ENCODE measurements at places on chromosomes 12 and 14.
A peak's percentile ranks its signal among the peaks of the same experiment; 100 is the strongest.

DNA sequence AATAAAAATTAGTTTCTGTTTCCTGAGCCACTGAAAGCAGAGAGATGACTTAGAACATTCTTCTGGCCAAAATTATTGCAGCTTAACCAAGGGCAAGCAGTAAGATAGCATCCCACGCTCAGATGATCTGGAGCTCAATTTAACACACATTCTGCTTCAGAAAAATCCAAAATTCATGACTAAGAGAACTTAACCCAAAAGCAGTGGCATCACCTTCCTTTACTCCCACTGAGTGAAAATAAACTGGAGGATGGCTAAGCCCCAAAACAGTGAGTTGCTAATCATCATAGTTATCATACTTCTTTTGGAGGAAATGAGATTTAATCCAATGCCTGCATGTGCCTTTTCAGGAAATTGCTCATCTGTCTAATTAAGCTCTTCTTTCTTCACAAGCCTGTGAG, 195.4 kb downstream of the DUSP6 start:
- no peak for DNase-seq

DNA sequence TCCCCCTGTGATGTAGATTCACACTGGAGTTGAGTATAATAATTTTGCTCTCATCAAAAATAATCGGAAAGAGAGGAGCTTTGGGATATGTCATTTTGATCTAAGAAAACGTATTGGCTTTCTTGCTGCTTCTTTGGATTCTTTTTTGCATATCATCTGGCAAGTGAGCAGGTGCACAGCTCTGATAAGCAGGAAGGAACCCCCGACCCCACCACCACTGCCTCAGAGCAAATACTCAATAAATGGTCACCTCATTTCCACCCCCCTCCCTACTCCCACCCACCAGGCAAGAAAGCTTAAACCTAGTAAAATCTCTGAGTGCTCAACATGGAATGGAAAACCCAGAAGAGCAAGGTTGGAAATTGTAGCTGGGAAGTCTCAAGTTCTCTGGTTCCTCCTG, 49.4 kb downstream of the IFNG-AS1 start:
- DNase-seq = no peak

GRCh38 chr12:50174971-50175715, 8.0 kb upstream of the CERS5 start:
- DNase-seq = no peak

GRCh38 chr14:94636744-94637412, 24.7 kb downstream of the SERPINA3 start:
- DNase-seq = no peak

- no peak for DNase-seq
These were observed 42.3 kb downstream of the ARMH4 start for GRCh38 chr14:58109744-58110143.

GRCh38 chr12:120874547-120875245, 29.5 kb downstream of the SPPL3 start:
- DNase-seq = no peak

- no peak for DNase-seq
These were observed 9.5 kb downstream of the OR10AD1 start for GRCh38 chr12:48193623-48194022.

DNA sequence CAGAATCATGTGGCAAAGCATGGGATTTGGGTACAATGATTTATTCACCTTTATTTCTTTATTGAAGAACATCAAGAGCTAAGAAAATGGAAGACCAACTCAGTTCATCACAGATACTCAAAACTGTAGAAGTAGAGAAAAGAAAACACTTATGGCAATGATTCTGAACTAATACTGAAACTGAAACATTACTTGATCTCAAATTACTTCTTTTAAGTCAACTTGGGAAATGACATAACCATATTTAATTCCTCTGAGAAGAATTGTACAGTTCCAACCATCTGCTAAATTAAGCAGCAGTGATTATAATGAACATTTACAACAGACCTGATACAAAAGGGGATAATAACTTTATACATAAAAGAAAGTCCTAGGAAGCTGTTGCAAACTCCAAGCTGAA, 466.5 kb downstream of the TMTC2 start:
- no peak for DNase-seq

DNA sequence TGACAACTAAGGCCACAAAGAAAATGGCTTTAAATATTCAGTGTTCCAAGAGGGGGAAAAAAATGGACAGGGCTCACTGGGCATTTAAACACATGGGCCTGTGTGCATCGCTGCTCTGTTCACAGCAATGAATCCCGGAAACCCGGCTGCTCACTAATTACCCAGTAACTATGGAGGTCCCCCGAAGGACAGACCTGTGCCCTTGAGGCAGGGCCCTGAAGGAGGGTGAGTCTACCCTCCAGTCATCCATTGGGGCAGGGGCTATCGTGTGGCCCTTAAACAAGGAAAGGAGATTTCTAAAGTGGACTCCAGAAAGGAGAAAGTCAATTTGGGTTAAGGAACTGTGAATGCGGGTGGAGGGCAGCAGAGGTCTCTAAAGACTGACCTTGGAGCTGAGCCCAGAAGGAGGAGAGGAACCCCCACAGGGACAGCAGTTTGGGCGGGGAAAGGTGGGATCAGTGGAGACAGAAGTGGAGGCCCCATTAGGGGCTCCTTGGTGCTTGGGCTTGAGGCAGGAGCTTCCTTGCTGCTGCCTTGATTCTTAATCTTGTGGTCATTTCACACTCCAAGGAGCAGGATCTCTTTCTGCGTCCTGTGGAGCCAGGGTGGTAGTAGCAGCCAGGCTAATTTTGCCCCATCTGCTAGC, 1.4 kb upstream of the CLMN start:
- no peak for DNase-seq

DNA sequence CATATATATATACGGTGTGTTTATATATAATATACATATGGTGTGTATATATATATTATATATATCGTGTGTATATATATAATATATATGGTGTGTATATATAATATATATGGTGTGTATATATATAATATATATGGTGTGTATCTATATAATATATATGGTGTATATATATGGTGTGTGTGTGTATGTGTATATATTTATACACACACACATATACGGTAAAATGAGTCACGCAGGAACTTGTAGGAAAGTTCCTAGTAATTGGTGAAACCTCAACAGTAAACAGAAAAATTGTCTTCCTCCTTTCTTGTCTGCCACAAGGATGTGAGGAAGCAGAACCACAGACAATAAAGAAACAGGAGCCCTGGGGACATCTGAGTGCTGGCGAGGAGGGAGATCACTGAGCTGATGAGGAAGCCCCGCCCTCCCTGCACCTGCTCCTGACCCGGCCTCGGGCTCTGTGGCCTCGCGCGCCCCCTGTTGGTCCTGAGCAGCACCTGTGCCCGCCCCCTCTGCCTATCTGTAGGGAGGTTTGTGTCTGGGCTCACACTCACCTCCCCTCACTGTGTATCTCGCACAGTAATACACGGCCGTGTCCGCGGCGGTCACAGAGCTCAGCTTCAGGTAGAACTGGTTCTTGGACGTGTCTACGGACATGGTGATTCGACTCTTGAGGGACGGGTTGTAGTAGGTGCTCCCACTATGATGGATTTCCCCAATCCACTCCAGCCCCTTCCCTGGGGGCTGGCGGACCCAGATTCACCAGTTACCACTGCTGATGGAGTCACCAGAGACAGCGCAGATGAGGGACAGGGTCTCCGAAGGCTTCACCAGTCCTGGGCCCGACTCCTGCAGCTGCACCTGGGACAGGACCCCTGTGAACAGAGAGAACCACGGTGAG, 1079.4 kb downstream of the TMEM121 start:
- DNase-seq = peak; percentile 63

DNA sequence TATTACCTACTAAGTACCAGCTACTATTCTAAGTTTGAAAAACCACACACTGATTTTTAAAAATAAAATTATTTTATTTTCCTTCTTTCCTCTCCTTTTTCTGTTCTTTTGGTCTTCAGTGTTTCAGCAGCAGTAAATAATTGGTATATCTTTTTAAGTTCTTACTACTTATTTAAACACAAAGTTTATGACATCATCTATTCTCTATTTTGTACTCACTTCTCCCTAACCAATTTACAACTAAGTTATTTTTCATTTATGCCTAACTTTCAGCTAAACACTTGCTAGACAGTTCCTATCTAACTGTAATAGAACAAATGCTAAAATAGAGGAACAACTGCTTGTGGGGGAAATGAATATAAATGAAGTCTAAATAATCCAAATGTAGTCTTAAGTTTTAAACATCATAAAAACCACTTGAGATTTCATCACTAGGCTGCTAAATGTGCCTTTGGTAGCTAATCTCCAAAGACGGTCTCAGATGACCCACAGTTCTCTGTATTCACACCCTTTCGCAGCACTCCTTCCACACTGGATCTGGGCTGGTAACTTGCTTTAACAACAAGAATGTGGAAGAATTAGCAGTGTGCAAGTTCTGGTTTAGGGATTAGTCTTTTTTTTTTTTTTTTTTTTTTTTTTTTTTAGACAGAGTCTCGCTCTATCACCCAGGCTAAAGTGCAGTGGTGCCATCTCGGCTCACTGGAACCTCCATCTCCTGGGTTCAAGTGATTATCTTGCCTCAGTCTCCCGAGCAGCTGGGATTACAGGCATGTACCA, 41.0 kb downstream of the TFCP2 start:
- no peak for DNase-seq

- no peak for DNase-seq
These were observed 143.7 kb upstream of the DIO2 start for GRCh38 chr14:80354860-80355581.

GRCh38 chr14:42629553-42629952, 1022.9 kb downstream of the LRFN5 start:
- DNase-seq = no peak

DNA sequence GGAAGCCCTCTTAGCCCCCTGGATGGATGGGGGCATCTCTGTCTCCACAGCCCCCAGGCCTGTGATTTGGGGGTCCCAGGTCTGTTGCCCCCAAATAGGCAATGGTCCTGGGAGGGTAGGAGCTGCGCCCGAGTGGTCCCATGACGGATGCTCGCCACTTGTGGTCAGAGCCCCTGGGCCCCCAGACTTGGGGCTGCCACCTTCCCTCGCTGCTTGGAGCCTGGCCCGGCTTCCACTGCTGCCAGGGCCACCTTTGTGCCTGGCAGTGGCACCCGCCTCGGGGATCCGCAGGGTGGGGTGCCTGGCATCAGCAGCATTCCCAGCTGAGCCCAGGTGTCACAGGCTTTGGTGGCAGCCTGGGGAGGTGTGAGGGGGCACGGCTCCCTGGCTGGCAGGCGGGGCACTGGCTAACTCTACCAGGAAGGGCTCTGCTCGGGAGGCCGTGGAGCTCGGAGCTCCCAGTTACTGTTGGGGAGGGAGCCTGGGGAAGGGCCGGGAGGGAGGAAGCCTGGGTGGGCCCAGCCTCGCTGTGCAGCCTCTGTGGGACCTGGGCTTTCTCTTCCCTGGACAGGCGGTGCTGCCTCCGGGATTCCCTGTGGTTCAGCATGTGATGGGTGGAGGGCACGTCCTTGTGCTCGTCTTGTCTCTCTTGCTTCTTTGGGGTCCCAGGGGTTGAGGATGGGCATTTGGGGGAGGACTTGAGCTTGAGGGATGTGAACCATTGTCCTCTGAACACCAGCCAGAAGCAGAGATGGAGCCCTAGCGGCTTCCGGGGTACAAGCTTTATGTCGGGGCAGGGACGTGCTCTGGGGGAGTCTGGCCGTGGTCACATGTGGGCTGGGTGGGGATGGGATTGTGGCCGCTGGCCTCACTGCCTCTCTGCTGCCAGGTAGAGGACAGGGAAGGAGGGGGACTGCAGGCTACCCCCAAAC, 5.4 kb downstream of the KIF26A start:
- DNase-seq = no peak

GRCh38 chr12:45257185-45257930, 41.5 kb downstream of the ANO6 start:
- no peak for DNase-seq

GRCh38 chr14:58430156-58430555, 2.6 kb downstream of the KIAA0586 start:
- no peak for DNase-seq

DNA sequence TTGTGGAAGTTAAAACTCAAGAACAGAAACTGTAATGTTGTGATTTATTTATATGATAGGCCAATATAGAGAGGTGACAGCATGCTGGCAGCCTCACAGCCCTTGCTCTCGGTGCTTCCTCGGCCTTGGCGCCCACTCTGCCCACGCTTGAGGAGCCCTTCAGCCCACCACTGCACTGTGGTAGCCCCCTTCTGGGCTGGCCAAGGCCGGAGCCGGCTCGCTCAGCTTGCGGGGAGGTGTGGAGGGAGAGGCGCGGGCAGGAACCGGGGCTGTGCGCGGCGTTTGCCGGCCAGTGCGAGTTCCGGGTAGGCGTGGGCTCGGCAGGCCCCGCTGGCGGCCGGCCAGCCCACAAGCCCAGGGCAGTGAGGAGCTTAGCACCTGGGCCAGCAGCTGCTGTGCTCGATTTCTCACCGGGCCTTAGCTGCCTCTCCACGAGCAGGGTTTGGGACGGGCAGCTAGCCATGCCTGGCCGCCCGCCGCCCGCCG, 65.8 kb upstream of the SLC8A3 start:
- no peak for DNase-seq

GRCh38 chr12:52501490-52501889, 8.4 kb upstream of the KRT6A start:
- no peak for DNase-seq

- DNase-seq = no peak
These were observed 14.4 kb downstream of the GALNT16 start for GRCh38 chr14:69274321-69274720.

DNA sequence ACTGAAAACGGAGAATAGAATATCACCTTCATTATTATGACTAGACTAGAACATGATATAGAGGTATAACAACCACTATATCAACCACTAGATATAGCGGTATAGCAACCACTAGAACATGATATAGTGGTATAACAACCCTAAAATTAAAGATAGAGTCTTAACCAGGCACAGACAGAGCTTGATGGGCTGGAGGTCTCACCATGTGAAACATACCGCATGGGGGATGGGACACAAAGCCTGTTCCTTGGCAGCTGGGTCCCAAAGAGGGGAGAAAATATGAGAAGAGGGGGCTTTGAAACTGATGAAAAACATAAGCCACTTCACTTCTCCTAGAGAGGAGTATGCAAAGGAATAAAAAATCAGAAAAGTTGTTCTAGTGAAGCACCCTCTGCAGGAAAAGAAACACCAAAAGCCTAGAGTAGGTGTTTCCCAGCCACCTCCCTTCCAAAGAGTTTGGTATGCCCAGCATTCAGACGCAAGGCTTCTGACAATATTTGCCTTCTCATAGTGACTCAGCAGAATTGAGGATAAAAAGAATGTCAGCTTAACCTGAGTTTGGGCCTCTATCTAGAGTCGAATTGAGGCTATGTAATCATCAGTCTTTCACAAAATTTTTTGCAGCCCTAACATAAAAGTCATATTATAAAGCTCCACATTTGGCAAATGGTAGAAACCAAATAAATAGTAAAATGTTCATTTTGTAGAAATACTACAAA, 316.4 kb downstream of the NOVA1 start:
- DNase-seq = no peak

DNA sequence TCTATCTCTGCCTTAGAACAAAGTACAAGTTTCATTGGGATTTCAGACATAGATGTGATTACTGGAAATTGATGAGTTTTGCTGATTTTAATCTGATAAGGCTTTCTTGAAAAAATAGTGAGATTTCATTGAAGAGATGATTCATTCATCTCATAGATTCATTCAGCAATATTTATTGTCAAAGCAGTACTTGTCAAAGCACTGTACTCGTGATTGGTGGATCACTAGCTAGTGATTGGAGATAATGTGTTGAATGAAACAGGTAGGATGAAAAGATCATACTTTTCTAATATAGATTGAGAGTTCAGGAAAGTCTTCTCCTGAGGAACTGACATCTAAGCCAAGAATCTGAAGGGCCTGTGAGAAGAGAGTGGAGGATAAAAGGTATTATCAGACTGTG, 71.0 kb downstream of the KTN1 start:
- no peak for DNase-seq

- DNase-seq = no peak
These were observed 27.9 kb downstream of the CCNK start for GRCh38 chr14:99508896-99509629.

- no peak for DNase-seq
These were observed 107.8 kb upstream of the ARID2 start for GRCh38 chr12:45621703-45622102.
